ENCODE measurements at places on chromosomes 16 and 17.

- DNase-seq, result no peak
Observed at GRCh38 chr17:67121316-67121891, 77.0 kb downstream of the CACNG1 start.

DNA sequence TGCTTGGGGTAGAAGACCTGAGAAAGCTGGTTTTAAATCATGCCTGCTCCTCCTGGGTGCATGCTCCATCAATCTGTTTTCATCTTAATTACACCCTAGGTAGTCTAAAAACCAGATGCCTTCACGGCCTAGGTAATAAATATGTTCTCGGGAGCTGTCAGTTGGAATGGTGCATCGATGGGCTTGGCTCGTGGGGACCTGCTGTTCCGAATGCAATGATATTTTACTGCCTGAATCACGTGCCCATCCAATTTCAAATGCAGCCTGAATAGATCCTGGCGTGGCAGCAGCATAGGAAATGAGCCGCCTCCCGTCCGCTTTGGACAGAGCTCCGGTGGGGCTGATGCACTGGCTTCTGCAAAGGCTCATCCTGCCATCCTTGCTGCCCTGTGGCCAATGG, 18.8 kb upstream of the FAAP100 start:
- DNase-seq, result no peak

DNA sequence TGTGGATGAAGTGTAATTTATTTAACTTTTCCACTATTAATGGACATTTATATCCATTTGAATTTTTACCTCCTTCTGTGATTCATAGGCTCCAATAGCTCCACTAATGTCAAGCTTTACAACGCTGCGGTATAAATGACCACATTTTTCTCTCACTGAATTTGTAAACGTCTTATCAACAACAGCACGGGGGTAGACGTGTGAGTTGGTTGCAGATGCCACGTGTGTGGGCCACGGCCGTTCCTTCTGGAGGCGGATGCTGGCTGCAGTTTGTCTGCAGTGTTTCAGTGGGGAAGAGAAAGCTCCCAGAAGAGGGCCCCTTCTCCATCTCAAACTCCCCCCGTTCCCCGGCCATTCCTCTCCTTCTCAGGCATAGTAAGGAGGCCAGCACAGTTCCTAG, 68.2 kb upstream of the XYLT1 start:
- DNase-seq, result no peak

GRCh38 chr17:35046740-35047283, 16.7 kb downstream of the RFFL start:
- DNase-seq, result peak; percentile 37

GRCh38 chr16:83878838-83879237, 20.1 kb upstream of the MLYCD start:
- DNase-seq, result no peak

DNA sequence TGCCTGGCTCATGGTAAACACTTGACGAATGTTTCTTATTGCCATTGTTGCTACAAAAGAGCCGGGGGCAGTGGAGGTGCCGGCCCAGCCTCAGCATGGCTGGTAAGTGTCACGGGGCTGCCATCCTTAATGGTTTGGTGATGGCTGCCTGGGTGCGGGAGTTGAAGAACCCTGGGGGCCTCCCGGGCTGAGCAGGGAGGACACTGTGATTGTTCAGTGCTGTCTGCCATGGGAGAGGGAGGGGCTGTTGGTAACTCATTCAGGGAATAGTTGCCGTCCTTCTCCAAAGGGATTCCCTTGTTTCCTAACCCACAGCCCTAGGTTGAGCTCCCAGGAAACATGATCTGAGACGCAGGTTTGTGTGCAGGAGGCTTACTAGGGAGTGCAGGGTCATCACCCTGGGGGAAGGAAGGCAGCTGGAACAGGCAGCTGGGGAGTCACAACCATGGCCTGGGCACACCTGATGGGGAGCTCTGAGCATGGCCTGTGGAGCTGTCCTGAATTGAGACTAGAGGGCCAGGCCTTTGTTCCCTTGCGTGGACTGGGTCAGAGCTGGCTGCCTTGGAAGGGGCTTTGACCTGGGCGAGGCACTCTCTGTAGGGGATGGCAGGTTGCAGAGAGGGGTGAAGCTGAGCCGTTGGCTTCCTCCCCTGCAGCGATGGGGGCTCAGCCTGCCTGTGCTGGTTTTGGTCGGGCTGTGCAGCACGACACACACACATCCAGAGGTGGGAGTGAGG, 85.7 kb downstream of the PLCG2 start:
- no peak for DNase-seq

DNA sequence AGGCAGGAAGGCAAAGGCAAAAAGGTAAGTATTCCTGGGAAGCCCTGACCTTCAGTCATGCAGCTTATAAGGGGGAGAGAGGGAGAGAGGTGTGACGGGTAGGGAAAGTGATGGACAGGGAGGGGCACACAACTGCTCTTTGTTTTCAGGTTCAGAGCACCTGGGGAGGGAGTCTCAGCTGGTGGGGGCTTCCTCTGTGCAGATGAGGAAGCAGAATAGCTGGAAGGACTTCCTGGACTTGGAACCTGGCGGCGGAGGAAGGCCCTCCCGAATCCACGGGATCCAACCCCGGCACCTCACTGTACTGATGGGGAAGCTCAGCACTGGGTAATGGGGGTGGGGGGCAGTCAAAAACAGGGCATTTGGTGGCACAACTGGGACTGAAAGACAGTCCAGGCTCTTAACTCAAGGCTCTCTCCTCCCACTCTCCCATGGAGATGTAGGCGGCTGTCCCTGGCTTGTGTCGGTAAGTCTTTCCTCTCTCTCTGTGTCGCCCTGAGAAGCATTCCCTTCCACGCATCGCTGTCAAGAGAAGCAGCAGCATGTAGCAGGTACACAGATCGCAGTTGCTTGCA, 11.9 kb upstream of the PITPNM3 start:
- DNase-seq, result no peak

- peak; percentile 36 for DNase-seq
Observed at GRCh38 chr16:30054959-30055553, 10.5 kb upstream of the ALDOA start.

- DNase-seq, result no peak
Observed at GRCh38 chr16:84967828-84968227, 43.5 kb downstream of the ZDHHC7 start.

DNA sequence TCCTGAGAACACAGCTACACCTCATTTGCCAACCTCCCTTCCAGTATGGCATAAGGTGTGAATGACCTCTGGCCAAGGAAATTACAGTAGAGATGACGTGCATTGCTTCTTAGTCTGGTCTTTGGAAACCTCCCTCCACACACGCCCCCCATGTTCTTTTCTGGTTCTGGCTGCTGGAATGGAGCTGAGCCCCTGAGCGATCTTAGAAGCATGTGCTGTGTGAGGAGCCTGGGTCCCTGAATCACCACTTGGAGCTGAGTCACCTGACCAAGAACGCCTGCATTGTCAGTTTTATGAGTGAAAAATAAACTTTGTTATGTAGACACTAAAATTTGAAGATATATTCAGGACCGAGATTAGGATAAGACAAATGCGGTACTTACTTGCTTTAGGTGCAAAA, 51.4 kb downstream of the HS3ST3A1 start:
- no peak for DNase-seq

DNA sequence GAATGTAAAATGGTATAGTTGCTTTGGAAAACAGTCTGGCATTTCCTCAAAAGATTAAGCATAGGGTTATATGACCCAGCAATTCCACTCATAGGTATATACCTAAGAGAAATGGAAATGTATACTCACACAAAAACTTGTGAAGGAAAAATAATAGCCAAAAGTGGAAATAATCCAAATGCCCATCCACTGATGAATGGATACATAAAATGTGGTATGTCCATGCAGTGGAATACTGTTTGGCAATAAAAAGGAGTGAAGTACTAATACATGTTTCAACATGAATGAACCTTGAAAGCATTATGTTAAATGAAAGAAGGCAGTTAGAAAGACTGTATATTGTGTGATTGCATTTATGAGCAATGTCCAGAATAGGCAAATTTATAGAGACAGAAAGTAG, 25.1 kb downstream of the NUP93 start:
- no peak for DNase-seq

GRCh38 chr16:58338205-58338604, 43.4 kb upstream of the PRSS54 start:
- no peak for DNase-seq

GRCh38 chr16:54031107-54031760, 255.4 kb downstream of the IRX3 start:
- no peak for DNase-seq

DNA sequence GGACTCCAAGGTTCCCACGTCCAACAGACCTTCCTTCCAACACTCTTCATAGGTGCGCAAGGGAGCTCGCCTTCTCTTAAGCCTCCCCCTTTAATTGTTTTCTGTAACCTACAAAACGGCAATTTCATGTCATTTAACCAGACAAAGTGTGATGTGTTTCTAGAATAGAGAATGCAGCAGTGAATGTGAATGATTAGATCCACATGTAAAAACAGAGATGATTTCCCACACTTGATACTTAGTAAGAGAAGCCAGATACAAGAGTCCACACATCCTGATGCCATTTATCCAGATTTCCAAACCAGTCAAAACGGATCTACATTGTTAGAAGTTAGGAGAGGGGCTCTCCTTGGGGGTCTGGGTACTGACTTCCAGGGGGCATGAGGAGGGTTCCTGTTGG, 89.3 kb downstream of the IRF8 start:
- no peak for DNase-seq

DNA sequence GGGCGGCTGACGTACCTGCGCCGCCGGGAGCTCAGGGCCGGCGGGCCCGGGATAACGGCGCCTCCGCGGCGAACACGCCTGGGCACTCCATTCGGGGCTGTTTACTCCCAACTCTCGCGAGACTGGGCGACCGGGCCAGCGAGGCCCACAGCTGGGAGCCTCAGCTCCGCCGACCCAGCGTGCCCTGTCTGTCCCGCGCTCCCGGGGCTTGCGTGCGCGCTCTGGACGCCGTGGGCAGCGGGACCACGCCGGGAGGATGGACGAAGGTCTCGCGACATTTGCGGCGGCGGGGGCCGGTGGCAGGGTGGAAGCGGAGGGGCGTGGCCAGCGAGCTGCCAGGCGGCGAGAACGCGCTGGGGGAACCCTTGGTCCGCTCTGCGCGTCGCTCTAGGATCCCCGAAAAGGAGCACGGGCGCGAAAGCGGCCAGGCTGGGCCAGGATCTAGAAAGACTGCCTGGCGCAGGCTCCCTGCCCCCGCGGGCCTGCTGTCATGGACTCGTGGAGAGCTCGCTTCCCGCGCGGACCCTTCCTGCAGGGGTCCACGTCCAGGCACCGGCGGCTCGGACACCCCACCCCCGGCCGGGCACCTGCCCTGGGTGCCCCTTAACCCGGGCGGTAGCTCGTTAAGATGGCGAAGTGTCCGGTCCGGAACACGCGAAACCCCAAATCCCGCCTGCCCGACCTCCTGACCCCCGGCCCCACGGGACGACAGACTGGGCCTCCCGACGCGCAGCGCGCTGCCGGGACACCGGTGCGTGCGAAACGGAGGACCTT, at the start of gene MBTPS1:
Gene MBTPS1, minus strand, starts transcription at position 223 of the 774 bp plus-strand sequence. CDS start 15,159 bp downstream, outside the sequence.
- DNase-seq, result peak; percentile 95

DNA sequence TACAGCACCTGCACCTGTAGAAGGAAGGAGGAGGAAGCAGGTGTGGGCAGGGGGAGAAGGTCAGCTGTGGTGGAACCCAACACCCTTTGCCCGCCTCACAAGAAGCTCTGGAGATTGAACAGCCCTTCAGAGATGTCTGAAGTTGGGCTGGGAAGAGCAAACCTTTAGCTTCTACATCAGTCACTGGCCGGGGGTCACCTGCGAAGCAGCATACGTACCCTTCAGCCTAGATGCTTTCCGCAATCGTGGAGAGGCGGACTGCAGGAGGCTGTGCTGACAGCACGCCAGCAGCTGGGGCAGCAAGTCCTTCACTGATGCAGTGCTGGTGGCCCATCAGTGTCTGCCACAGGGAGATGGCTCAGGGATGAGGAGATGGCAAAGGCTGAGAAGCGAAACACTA, 5.2 kb upstream of the HS3ST3B1 start:
- no peak for DNase-seq

- DNase-seq, result no peak
Observed at GRCh38 chr16:17828012-17828411, 357.3 kb upstream of the XYLT1 start.
